ENCODE measurements at places on chromosomes 7 and 10.

DNA sequence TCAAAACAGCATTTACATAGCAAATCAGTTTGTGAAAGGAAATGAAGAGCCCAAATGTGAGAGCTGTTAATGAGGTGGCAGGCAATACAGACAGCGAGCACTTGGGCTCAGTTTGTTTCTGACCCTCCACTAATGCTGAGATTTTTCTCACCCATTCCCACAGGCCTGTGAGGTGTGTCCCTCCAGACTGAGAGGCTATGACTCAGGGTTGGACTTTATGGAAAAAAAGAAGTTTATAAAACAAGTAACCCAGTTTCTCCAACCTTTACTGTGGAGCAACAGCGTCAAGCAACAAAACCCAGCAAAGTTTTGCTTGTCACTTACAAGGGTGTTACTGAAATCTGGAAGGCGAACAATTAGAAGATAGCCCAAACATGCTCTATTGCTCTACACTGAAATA is 4.9 kb upstream of the FEZF1 start:
- no peak for DNase-seq

- no peak for DNase-seq
Measured at GRCh38 chr10:9222917-9223316, 1168.4 kb downstream of the GATA3 start.

GRCh38 chr10:118573512-118573911 is 21.9 kb downstream of the PRLHR start:
- no peak for DNase-seq

- DNase-seq: no peak
Measured at GRCh38 chr7:27840313-27840712, 100.4 kb downstream of the TAX1BP1 start.

GRCh38 chr10:34015700-34016099 is 681.2 kb upstream of the NRP1 start:
- DNase-seq: no peak

GRCh38 chr7:139734395-139734794 is 43.4 kb downstream of the HIPK2 start:
- no peak for DNase-seq

DNA sequence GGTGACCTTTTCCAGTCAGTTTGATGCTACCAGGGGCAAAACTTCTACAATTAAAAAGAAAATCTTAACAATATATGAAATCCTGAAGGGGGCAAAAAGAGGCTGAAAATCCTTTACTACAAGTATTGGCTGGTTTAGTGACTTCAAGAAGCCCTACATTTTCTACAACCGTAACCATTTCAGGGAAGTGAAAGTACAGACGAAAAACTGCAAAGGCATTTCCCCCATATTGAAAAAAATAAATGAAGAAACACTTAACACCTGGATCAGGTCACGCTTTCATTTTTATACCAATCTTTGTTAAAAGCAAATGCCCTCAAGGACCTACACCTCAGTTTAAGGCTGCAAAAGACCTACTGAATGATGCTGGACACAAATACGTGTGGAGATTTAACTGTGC is 38.6 kb downstream of the IL6 start:
- no peak for DNase-seq

- DNase-seq: no peak
Measured at GRCh38 chr7:70994176-70994575, 137.8 kb upstream of the GALNT17 start.

DNA sequence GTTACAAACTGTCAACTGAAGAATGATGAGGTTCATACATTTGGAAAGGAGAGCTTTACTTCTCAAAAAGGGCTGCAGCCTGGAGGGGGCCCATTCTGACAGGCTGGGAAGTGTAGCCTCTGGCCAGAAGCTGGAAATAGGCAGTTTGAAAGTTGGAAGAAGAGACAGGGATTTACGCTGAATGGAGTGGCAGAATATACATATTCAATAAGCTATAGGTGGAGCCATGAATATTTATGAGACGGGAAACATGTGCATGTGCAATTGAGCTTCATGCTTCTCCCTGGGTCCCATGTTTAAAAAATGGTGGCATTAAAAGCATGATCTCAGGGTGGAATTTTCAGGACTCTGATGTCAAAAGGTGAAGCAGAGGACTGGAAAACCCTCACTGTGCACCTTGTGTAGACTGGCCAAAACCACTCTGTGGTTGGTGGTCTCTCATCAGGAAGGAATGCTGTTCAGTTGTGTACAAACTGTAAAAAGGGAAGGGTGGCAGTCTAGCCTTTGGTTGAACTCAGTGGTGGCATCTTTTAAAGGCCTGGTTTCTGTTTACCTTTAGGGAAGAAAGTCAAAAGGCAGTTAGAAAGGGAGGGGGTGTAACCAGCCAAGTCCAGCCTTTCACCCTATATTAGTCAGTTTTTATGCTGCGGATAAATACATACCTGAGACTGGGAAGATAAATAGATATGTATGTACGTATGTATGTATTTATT is 7.2 kb upstream of the ACTR3B start:
- DNase-seq: peak; percentile 19

GRCh38 chr7:5598261-5598761 is 174.7 kb upstream of the TNRC18 start:
- DNase-seq: peak; percentile 31

- DNase-seq: no peak
Measured at GRCh38 chr7:66183700-66184099, 21.4 kb upstream of the TPST1 start.

- no peak for DNase-seq
Measured at GRCh38 chr10:92789067-92789466, 59.3 kb upstream of the EXOC6 start.

DNA sequence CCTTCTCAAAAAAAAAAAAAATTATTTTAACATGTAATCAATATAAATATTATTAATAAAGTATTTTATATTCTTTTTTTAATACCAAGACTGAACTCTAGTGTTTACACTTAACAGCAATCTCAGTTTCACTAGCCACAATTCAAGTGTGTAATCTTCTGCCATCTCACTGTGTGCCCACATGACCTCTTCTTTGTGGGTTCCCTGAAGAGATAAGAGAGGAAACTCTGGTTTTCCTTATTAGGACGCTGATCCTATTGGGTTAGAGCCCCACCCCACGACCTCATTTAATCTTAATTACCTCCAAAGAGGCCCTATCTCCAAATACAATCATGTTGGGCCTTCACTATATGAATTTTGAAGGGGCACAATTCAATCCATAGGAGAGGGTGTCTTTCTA is 177.6 kb downstream of the STK31 start:
- no peak for DNase-seq

- DNase-seq: peak; percentile 15
Measured at GRCh38 chr10:68153473-68154210, 44.4 kb downstream of the MYPN start.
